ENCODE measurements at places on chromosomes 4 and X.

- DNase-seq = peak; percentile 6
Observed at GRCh38 chrX:78687586-78687985, 28.5 kb upstream of the RTL3 start.

DNA sequence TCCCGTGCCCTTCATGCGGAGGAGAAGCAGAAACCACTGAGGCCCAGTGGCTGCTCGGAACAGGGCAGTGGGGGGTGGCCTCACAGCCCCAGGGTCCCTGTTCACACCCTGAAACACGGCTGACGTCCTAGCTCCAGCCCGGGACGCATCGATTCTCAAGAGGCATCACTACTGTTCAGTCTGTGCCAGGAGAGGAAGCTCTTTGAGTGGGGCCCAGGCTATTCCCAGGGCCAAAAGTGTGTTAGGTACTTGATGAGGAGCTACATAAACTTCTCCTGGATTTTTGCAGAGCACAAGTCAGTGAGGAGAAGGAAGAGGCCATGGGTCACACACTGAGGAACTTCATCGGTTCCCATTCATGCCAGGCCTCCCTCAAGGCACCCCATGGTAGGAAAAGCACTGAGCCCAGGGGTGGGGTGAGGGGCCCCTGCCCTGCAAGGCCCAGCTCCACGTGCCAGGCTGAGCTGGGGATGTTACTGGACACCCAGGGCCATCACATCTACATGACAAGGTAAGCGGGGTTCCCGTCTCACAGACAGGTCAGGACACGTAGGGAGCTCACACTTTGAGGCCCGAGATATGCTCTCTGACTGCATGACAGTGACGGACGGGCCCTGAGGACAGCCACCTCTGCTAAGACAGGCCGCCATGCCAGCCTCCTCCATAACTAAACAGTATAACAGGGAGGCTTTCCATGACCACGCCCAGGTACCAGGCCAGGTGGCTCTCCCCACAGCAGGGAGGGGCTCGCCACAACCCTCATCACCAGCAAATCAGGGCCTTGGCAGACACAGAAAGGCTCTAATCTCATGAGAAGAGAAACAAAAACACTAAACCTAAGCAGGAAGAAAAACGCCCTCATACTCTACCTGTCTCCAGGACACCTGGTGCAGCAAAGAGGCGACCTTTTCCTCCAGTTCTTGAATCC lies 12.4 kb downstream of the TNIP2 start:
- DNase-seq = no peak

GRCh38 chrX:113741744-113742143 lies 842.1 kb upstream of the HTR2C start:
- DNase-seq = peak; percentile 1

GRCh38 chr4:25370242-25370641 lies 6.8 kb upstream of the ANAPC4 start:
- DNase-seq = no peak

DNA sequence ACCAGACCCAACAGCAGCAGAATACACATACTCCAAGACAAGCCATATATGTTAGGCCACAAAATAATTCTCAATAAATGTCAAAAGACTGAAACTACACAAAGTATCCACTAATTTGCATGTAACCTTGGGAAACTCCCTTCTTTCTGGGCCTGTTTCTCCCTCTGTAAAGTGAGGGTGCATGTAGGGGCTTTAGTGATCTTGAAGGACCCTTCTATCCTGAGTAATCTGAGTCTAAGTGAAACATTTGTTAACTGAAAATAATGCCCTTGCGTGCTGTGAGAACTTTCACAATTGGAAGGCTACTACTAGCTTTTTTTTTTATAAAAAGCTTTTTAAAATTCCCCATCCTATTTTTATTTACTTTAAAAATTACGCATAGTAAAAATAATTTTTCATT lies 125.2 kb downstream of the NEXMIF start:
- no peak for DNase-seq

DNA sequence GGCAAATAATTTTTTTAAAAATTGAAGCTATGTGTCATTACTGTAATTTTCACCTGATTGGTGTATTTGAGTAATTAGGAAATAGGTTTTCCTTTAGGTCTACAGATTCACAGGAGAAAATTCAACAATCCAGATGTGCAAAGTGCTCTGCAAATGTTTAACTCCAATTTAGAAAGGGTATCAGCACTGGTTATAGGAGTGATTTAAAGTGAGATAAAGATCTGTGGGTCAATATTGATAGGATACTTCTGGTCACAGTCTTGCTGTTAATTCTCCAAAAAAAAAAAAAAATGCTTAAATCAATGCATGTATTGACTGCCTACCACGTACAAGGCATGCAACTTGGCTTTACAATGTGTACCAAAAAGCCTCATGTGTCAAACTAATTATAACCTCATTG lies 271.3 kb downstream of the PPP3CA start:
- DNase-seq = no peak
